ENCODE measurements at places on chromosomes 7 and 10. TPM values are rescaled to one million over a fixed set of nuclear protein-coding genes. Genes with fewer than 3 reads are reported as not detected.

The TCAF2 gene
- total RNA-seq, result 1.9 TPM

The BUB3 gene
- 96.1 TPM for total RNA-seq

The HMX2 gene
- total RNA-seq, result not detected

The NPY4R gene
- not detected for total RNA-seq

The GJD4 gene
- not detected for total RNA-seq

The NEUROD6 gene
- total RNA-seq, result not detected

The APBB1IP gene
- total RNA-seq, result 4.3 TPM

The SLC13A1 gene
- total RNA-seq, result not detected

The FGFR2 gene
- 132 TPM for total RNA-seq

The SPDYE5 gene
- 0.45 TPM for total RNA-seq

The ITIH5 gene
- total RNA-seq, result 14.4 TPM

The PRLHR gene
- total RNA-seq, result not detected

The ASAH2 gene
- 0.81 TPM for total RNA-seq

The CNPY1 gene
- total RNA-seq, result not detected

The MEOX2 gene
- 4.5 TPM for total RNA-seq

The MYOF gene
- 72.3 TPM for total RNA-seq

GRCh38 chr10:103479135-103479534, at the start of gene CALHM3:
TSS of gene CALHM3 (minus strand) at chr10:103479240. CDS start at chr10:103479032, 208 bp downstream.
- H3K4me3 ChIP-seq, result no peak within 1 kb of the TSS
- DNase-seq, result no peak
- H3K4me1 ChIP-seq, result peaks cover 4% of the 10 kb centered on the region
- H3K27ac ChIP-seq, result no peak within 1 kb of the TSS

GRCh38 chr10:131964298-131964697, 17.4 kb downstream of the BNIP3 start:
- H3K36me3 ChIP-seq, result peaks cover 7% of the 10 kb centered on the region
- DNase-seq, result no peak
- H3K27me3 ChIP-seq, result no peaks in the 10 kb centered on the region
- H3K27ac ChIP-seq, result no peak overlapping the region
- H3K4me1 ChIP-seq, result no peaks in the 10 kb centered on the region
- H3K4me3 ChIP-seq, result no peak overlapping the region

DNA sequence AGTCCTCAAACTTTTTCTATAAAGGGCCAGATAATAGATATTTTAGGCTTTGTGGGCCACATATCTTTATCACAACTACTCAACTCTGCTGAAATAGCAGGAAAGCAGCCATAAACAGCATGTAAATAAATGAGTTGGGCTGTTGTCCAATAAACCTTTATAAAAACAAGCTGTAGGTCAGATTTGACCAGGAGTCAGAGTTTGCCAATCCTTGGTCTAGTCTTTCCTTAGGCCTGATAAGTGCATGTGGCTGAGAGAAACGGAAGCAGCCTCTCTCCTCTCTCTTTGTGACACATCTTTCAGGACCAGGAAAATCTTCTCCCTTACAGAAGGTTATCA, 724.5 kb downstream of the GRID1 start:
- no peaks in the 10 kb centered on the region for H3K36me3 ChIP-seq
- no peak overlapping the region for H3K4me3 ChIP-seq
- peaks cover 38% of the 10 kb centered on the region for H3K4me1 ChIP-seq

DNA sequence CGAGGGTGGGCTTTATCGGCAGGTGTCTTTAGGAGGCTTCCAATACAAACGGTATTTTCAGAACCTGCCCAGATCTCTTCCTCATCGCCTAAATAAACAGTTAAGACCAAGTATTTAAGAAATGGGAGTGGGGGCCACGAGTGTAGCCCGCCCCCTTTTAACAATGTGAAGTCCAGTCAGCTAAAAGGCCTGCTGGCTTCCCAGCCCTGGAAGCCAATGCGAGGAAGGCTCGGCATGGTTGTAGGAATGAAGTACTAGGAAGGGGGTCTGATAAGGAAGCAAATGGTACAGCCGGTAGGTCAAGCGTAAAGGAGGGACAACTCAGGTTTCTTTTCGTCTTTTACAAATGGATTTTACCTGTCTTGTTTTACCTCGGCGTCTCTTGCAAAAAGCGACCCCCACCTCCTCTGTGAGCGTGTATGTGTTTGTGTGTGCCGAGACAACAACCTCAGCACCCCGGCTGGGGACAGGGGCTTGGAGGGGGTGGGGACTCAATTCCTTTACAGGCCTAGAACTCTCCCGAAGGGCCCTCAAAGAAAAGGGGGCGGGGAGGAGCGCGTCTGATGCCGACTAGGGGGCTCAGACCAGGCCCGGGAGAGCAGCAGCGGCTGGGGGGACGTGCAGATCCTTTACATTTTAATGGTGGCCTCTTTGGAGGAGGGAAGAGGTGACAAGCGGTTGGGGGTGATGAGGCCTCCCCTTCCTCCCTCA, 147.6 kb downstream of the GPR85 start:
- peak; percentile 61 for DNase-seq
- H3K4me3 ChIP-seq, result peak overlapping the region; percentile 78
- H3K27ac ChIP-seq, result peak overlapping the region; percentile 78
- H3K36me3 ChIP-seq, result no peaks in the 10 kb centered on the region
- H3K27me3 ChIP-seq, result no peaks in the 10 kb centered on the region

GRCh38 chr7:137655804-137656203, 191.0 kb downstream of the DGKI start:
- H3K27ac ChIP-seq, result no peak overlapping the region
- H3K4me3 ChIP-seq, result no peak overlapping the region
- no peaks in the 10 kb centered on the region for H3K36me3 ChIP-seq
- peaks cover 16% of the 10 kb centered on the region for H3K4me1 ChIP-seq
- no peak for DNase-seq

DNA sequence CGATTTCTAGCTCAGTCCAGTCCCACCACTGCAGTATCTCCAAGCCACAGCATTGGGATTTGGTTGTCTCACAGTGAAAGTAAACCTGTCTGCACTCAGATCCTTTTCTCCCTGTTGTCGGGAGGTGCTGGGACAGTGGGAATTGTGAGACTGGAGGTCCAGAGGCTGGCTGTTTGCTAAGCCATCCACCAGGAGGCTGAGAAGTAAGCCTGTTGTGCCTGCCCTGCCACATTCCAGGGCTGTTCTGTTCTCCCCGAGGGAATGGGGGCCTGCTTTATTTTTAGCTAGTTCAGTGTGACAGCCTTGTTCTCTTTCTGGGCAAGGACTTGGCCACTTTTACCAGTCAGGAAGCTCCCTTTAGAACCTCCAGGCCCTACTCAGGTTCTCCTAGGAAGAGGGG, 54.9 kb downstream of the HK1 start:
- no peak overlapping the region for H3K4me3 ChIP-seq
- no peaks in the 10 kb centered on the region for H3K36me3 ChIP-seq
- peak overlapping the region; percentile 90 for H3K27ac ChIP-seq
- no peaks in the 10 kb centered on the region for H3K27me3 ChIP-seq
- peak; percentile 82 for DNase-seq

DNA sequence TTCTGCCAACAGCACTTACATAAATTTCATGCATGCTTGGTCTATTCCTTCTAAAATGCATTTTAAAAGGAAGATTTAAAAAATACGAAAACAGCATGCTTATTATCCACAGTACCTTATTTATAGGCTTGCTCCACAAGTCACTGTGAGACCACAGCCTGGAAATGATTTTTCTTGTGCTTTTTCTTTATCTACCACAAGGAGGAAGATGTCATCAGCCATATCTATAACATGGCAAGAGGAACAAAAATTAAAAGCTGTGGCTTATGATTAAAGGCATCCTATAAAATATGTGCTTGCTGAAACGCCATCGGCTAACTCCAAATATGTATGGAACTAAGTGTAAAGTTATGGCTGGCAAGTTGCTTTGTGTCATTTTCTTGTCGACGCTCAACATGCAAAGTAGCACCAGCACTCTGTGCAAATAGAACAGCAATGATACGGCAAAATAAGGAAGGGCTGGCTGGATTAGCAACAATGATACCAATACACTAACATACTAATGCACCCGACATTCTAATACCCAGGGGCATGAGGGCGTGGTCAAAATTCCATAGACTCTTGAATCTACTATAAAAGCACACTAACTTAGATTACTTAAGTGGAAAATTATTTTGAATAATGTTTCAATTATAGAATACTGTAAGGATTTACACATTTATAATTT, 41.2 kb upstream of the AKR1E2 start:
- no peak overlapping the region for H3K4me3 ChIP-seq
- no peaks in the 10 kb centered on the region for H3K36me3 ChIP-seq
- H3K27ac ChIP-seq, result no peak overlapping the region

GRCh38 chr10:89129911-89130310, 77.2 kb downstream of the CH25H start:
- H3K36me3 ChIP-seq, result no peaks in the 10 kb centered on the region
- no peaks in the 10 kb centered on the region for H3K27me3 ChIP-seq
- DNase-seq, result peak; percentile 4
- no peaks in the 10 kb centered on the region for H3K4me1 ChIP-seq

DNA sequence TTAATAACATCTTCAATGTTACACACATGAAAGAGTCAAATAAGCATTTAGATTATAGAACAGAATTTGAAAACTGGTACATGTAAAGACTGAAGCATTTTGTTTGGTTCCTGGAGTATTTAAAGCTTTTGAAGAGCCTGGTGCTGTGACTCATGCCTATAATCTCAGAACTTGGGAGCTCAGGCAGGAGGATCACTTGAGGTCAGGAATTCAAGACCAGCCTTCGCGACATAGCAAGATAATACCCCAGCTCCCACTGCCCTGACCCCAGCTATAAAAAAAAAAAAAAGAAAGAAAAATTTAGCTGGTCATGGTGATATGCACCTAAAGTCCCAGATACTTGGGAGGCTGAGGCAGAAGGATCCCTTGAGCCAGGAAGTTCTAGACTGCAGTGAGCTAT, 87.8 kb downstream of the HDAC9 start:
- no peaks in the 10 kb centered on the region for H3K27me3 ChIP-seq
- DNase-seq, result no peak

GRCh38 chr7:145219461-145219860, 383.6 kb upstream of the TPK1 start:
- H3K4me3 ChIP-seq, result no peak overlapping the region
- no peaks in the 10 kb centered on the region for H3K27me3 ChIP-seq
- no peak for DNase-seq
- H3K36me3 ChIP-seq, result no peaks in the 10 kb centered on the region

GRCh38 chr7:51593628-51594027, 277.0 kb upstream of the COBL start:
- H3K27me3 ChIP-seq, result no peaks in the 10 kb centered on the region
- no peak overlapping the region for H3K27ac ChIP-seq
- DNase-seq, result no peak
- no peaks in the 10 kb centered on the region for H3K36me3 ChIP-seq
- H3K4me3 ChIP-seq, result no peak overlapping the region
- no peaks in the 10 kb centered on the region for H3K4me1 ChIP-seq

GRCh38 chr10:114779803-114780576, 41.6 kb upstream of the FHIP2A start:
- no peaks in the 10 kb centered on the region for H3K27me3 ChIP-seq
- H3K4me1 ChIP-seq, result peaks cover 17% of the 10 kb centered on the region
- no peaks in the 10 kb centered on the region for H3K36me3 ChIP-seq
- no peak for DNase-seq

DNA sequence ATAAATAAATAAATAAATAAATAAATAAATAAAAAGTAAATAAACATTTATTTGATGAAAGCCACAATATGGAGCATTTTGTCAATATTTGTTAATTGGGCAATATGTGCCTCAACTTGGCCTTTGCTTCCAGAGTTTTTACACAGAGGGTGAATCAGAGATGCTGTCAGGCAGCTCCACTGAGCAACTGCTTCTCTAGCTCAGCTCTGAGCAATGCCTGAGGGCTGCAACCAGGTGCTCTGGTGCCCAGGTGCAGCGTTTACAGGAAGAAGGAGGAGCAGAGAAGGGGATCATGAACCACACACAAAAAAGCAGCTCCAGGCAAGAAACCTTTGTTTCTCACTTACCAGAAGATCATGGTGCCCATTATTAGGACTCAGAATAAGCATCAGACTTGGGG, 876.2 kb upstream of the AUTS2 start:
- H3K27me3 ChIP-seq, result no peaks in the 10 kb centered on the region
- no peaks in the 10 kb centered on the region for H3K36me3 ChIP-seq
- no peak overlapping the region for H3K4me3 ChIP-seq
- no peak overlapping the region for H3K27ac ChIP-seq
- no peak for DNase-seq
- H3K4me1 ChIP-seq, result no peaks in the 10 kb centered on the region

DNA sequence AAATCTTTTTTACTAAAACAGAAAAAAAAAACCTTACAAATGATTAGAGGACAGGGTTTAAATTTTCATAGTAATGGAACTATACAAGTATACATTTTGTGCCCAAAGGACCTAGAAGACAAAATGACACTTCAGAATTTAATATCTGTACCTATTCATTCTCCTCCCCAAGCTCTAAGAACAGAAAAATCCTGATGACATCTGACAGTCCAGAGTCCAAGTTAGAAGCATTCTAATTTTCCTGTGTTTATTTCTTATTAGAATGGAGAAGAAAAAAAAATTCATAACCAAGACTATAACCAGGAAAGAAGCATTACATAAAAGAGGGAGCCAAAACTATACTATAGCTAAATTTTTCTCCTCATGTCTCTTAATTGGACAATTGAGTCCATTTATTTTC, 138.9 kb upstream of the SLC13A1 start:
- no peaks in the 10 kb centered on the region for H3K36me3 ChIP-seq
- H3K27ac ChIP-seq, result no peak overlapping the region
- H3K27me3 ChIP-seq, result no peaks in the 10 kb centered on the region
- DNase-seq, result no peak

- peak overlapping the region; percentile 99 for H3K27ac ChIP-seq
- DNase-seq, result no peak
- no peak overlapping the region for H3K4me3 ChIP-seq
- H3K4me1 ChIP-seq, result peaks cover 12% of the 10 kb centered on the region
Observed at GRCh38 chr7:39948375-39948955, 1.6 kb upstream of the CDK13 start.

DNA sequence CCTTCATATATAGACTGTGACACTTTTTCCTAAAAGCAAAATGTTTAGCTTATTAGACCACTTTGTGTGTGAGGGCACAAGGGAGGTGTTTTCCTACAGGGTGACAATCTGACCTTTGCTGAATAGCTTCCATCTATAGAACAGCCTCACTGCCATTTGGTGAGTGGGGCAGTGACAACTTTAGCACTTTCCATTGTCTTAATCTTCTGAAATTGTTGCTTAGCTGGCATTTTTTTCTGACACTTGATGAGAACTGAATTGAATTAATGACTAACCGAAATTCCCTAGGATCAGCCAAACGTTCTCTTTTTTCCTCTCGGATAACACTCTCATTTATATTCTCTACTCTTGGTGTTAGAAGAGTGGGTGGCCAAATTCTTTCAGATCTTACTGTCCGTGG, 30.2 kb downstream of the KDM7A start:
- no peak overlapping the region for H3K4me3 ChIP-seq
- H3K4me1 ChIP-seq, result no peaks in the 10 kb centered on the region
- no peak for DNase-seq
- no peak overlapping the region for H3K27ac ChIP-seq
- no peaks in the 10 kb centered on the region for H3K36me3 ChIP-seq

- H3K27me3 ChIP-seq, result no peaks in the 10 kb centered on the region
- peak overlapping the region; percentile 57 for H3K4me3 ChIP-seq
Observed at GRCh38 chr10:28677888-28678686, 766 bp downstream of the BAMBI start.

DNA sequence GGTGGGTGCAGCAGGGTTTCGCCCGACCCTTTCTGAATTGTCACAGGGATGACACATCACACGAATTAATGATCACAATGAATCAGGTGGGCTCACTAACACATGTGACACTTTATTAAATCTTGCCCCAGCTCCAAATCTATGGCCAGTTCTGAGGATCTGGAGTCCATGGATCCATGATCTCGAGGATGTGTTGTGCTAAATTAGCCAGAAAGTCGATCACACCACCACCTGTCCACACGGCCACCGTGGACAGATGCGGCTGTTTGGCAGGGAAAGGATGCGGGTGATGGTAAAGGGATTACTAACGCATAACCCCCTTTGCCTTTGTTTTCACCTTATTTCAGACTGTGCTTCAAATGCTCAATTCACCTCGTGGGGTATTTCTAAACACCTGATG, 96.4 kb downstream of the COBL start:
- no peak for DNase-seq
- no peak overlapping the region for H3K27ac ChIP-seq
- no peaks in the 10 kb centered on the region for H3K4me1 ChIP-seq
- no peaks in the 10 kb centered on the region for H3K27me3 ChIP-seq
